Esophagus muscularis mucosa (tissue), 4 donors: ENCODE measurements at places on chromosomes 16 and 17. TPM values are rescaled to one million over a fixed set of nuclear protein-coding genes. Genes with fewer than 3 reads are reported as not detected.

Gene TMEM235
- total RNA-seq, result not detected

Gene TSNAXIP1
- total RNA-seq, result 1.2 TPM

Gene KRT12
- total RNA-seq, result not detected

Gene HID1
- 13.5 TPM for total RNA-seq

Gene CTRB2
- total RNA-seq, result not detected

Gene DUXB
- not detected for total RNA-seq

Gene GRB2
- total RNA-seq, result 118 TPM

Gene PRSS36
- 6.2 TPM for total RNA-seq

Gene MFAP4
- 191 TPM for total RNA-seq

Gene DNAI2
- total RNA-seq, result not detected

Gene FAM171A2
- 0.42 TPM for total RNA-seq

Gene HAS3
- total RNA-seq, result 0.57 TPM

Gene TBX6
- total RNA-seq, result 1.3 TPM

Gene NTN3
- total RNA-seq, result 0.42 TPM

Gene TP53TG3F
- total RNA-seq, result not detected

Gene PABPN1L
- not detected for total RNA-seq

Gene NUP93
- total RNA-seq, result 47.5 TPM

Gene LLGL2
- 10.8 TPM for total RNA-seq

Gene CD2BP2
- 63.9 TPM for total RNA-seq

Gene ZFP3
- 6.2 TPM for total RNA-seq

Gene PRAC1
- total RNA-seq, result not detected

Gene STAC2
- total RNA-seq, result not detected

Gene TBC1D3E
- not detected for total RNA-seq

Gene IL21R
- total RNA-seq, result 0.50 TPM

Gene TNFRSF13B
- 0.66 TPM for total RNA-seq

Gene SLFN14
- total RNA-seq, result not detected
